NCI-H526 treated with DMSO at 0.1 percent for 48 hours (cell line): ENCODE measurements at places on chromosomes 2 and 18.
A peak's percentile ranks its signal among the peaks of the same experiment; 100 is the strongest.

DNA sequence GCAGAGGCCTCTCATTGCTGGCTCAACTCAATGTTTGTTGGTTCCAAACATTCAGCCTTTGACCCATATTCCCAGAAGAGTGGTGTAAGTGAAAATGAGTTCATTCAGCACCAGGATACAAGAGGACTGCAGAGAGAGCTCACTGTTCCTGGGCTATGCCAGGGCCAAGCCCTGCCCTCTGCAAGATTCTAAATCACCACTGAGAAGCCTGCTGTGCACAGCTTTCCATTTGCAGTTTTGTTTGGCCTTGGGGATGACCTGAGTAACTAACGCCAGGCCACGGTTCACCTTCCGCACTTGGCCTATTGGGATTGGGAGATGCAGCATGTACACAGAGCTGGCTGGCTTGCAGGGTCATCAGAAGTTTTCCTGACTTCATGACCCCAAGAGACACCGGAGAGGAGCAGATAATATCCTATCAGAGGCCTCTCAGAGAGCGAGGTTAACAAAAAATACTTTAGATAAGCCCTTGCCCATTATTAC lies 12.6 kb downstream of the GKN1 start:
- DNase-seq, result no peak

GRCh38 chr18:8966821-8967220 lies 135.7 kb upstream of the NDUFV2 start:
- no peak for DNase-seq

GRCh38 chr18:62537946-62538345 lies 15.1 kb downstream of the ZCCHC2 start:
- DNase-seq, result no peak

DNA sequence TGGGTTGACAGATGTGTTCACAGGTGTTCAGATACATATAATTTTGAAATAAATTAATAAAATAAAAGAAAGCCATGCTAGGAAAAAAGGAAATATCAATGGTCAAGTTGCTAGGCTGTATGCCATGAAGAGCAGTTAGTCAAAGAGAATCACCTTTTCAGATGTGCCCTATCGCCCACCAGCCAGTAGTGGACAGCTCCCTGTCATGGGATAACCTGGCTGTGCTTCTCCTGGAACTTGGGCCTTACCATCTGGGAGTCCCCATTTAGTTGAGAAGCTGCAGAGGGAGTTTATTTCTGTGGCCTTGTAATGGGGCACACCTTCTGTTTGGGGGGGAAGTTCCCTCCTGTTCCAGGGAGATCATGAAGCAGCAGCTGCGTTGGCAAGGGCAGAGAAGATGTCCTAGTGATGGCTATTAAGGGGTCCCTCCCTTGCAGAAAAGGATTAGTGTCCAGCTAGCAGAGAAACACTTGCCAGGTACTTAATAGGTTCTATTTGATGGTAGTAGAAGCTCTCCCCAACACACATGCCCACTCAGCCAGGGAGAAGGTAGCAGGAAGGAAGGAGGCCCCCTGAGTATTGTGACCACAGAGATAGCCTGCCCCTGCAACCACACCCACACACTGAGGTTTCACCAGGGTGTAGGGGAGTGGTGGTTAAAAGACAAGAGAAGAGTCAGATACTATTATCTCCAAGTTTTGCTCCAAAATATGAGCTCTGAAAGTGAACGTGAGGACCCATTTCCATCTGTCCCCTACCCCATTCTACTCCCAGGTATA lies 117.7 kb downstream of the B3GNT2 start:
- DNase-seq, result no peak

GRCh38 chr2:74925361-74925786 lies 33.1 kb upstream of the POLE4 start:
- no peak for DNase-seq

DNA sequence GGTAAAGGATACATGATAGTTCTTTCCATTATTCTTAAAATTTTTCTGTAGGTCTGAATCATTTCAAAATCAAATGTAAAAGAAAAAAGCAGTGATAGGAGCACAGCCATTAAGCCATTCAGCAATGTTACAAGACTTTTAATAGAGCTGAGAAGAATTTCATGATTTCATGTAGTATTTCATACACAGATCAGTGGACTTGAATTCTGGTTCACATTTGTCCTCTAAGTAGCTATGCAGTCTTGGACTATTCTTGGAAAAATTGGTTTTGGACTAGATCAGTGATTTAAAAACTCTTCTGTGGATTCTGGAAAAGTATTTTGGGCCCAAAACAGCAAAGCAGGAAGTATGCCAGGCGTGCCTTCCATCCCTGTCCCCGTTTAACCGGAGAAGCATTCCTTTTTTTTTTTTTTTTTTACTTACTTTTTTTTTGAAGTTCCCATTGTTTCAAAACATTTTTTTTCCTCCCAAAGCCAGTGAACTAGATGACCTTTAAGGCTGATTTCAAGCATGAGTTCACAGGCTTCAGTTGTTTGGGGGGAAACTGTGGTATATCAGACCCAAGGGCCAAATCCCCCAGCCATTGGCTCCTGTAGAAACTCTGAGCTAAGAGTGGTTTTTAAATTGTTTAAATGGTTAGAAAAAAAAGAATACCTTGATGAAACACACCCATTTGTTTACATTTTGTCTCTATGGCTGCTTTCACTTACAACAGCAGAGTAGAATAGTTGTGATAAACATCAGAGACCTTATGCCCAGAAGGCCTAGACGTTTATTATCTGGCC lies 17.5 kb upstream of the POLI start:
- DNase-seq, result no peak

- DNase-seq, result no peak
Measured at GRCh38 chr2:20641123-20641985, 9.5 kb downstream of the HS1BP3 start.

DNA sequence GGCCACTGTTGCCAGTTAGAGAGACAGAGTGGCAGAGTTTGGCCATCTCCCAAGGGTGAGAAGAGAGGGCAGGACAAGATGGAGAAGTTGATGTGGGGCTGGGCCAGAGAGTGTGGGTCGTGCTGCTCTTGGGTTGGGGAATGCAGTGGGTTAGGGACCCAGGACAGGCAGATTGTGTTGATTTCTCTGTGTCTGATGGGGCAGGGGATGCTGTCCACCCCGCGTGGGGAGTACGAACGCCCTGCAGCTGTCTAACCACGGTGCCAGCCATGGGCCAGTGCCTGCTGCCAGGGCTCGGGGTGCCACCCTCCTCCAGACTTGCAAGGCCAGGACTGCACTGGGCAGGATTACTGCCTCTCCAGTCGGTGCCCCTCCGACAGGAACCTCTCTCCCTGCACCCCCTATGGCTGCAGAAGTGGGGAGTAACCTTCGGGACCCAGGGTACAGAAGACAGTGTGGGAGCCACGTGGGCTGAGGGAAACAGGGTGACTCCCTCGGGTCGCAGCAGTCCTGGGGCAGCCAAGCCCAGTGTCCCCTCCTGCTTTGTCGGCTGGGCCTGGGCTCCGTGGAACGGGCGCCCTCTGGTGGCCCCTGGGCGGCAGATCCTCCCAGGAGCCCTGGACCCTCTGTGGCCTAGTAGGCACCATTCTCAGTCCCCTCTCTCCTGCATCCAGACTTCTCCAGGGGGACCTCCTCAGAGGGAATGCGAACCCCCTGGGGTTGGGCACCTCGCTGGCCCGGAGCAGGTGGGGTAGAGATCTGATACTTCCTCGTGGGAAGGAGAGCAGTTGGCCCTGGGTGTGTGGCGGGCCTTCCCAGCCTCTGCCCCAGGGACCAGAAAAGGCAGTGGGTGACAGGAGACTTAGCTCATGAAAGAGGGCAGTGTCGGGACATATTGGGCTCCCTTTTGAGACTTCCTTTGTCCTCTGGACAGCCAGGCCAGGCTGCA lies 2.7 kb downstream of the GPC1 start:
- peak; percentile 23 for DNase-seq

DNA sequence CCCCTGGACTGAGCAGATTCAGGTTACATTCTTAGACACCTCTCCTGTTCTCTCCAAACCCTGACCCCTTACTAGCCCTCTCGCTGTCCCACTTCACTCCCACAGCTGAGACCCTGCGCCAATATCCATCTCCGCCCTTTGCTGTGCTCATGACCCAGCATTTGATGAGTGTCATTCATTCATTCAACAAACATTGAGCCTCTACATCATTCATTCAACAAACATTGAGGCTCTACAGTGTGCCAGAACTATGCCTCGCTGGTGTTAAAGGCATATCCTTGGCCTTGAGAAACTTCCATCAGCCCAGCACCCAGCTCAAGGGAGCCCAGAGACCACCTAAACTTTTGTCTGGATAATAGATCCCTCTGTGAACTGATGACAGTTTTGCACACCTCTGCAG lies 41.9 kb upstream of the MRPL33 start:
- no peak for DNase-seq

DNA sequence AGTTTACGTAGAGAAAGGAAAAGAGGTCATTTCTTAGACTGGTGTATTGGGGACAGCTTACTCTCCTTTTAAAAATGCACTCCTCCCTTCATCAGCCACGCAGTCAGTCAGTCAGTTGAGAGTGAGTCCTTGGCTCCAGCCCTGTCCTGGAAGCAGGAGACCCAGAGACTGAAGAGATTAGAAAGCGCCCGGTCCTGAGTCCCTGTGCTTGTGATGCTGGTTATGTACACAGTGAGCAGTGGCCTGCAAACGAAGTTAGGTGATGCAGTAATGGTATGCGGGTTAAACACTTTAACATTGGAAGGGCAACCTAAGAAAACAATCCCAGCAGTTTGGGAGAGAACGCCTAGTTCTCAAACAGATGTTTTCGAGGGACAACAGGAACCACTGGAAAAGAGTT lies 6.3 kb upstream of the ASB1 start:
- no peak for DNase-seq
